ENCODE measurements at places on chromosomes 11 and 22.
A peak's percentile ranks its signal among the peaks of the same experiment; 100 is the strongest.

DNA sequence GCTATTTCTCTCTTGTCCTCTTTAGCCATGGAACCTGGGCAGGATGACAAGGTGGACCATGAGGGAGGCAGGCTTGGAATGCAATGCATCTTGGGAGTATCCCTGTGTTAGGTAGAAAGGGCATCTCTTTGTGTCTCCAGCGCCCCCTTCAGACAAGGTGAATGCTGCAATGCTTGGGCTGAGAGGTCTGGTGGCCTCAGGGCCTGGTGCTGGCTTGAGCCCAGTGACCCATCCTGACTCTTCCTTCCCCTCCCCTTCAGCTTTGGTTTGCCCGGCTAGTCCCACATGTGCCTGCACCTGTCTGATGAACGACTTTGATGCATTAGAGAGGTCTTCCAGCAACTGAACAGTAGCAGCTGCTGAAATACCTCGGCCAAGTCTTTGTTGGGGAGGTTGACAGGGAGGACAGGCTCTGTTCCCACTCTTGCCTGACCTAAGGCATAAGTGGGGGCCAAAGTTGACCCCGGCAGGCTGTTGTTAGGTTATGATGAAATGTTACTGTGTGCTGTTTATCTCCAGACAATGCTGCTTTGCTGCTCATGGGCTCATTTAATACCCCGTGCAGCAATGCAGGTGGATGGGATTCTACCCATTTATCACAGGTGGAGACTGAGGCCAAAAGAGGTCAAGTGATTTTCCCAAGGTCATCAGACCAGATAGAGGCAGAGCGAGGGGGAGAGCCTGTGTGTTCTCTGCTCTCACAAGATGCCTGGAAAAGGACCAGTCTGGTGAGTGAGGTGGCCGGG, 22.5 kb downstream of the MYO18B start:
- no peak for DNase-seq

DNA sequence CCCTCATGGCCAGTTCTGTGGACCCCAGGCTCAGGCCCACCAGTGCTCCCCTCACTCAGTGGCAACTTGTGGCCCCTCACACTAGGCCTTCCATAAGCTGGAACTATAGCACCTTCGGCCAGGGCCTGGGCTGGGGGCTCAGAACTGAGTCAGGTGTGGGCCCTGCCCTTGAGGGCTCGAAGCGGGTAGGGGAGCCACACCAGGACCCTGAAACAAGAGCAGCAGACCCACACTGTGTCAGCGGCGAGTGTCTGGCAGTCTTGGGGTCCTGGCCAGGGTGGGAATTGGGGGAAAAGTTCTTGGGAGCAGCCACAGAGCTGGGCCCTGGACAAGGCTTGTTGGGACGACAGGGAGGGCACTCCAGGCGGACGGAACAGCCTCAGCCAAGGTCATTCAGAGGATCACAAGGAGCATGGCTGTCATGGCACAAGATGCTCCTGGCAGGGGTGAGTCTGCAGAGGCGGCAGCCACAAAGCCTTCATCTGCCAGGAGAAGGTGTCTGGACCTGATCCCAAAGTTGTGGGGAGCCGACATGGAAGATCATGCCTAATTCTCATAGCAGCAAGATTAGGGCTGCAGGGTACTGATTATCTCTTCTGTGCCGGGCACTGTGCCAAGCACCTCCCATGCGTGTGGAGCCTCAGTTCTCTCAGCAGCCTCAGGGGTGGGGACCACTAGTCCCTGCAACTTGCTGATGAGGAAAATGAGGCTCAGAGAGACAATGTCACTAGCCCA, 50.7 kb downstream of the SHISAL1 start:
- DNase-seq = no peak

GRCh38 chr11:22774716-22775115, 54.9 kb downstream of the SVIP start:
- no peak for DNase-seq

DNA sequence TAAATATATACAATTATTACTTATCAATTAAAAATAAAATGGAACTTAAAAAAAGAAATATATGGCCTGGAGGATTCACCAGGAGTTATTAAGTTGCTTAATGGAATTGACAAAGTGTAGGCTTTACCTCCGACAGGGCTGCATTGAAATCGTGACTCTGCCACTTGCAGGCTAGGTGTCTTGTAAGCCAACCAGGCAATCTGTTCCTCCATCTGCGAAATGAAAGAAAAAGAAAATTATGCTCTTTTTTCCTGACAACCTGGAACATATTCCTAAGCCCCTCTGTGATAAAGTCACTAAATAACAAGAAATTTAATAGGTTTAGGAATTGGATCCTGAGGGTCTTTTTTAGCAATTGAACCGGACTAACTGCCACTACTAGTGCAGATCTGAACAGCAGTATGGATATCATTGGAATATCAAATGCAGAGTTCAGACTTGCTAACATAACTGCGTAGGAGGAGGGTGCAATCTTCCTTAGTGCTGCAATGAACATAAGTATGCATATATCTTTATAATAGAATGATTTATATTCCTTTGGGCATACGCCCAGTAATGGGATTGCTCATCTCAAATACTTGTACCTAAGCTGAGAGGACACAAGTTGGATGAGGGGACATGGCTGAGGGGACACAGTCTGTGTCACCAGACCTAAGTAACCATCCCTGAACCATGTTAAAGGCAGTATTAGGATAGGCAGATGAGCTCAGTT, 42.5 kb upstream of the CEP126 start:
- no peak for DNase-seq

DNA sequence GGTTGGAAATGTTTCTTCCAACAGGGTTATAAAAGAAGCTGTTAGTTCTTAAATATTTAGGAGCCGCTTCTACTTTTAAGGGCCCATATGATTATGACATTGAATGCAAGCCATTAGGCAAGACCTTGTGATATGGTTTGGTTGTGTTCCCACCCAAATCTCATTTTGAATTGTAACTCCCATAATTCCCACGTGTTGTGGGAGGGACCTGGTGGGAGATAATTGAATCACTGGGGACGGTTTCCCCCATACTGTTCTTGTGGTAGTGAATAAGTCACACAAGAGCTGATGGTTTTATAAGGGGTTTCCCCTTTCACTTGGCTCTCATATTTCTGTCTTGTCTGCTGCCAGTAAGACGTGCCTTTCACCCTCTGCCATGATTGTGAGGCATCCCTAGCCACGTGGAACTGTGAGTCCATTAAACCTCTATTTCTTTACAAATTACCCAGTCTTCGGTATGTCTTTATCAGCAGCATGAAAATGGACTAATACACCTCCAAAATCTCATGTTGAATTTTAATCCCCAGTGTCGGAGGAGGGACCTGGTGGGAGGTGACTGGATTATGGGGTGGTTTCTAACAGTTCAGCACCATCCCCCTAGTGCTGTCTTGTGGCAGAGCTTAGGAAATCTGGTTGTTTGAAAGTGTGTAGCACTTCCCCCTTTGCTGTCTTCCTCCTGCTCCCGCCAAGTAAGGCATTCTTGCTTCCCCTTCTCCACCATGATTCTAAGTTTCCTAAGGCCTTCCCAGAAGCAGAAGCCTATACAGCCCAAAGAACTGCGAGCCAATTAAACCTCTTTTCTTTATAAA, 4.3 kb downstream of the CD59 start:
- DNase-seq = peak; percentile 31

DNA sequence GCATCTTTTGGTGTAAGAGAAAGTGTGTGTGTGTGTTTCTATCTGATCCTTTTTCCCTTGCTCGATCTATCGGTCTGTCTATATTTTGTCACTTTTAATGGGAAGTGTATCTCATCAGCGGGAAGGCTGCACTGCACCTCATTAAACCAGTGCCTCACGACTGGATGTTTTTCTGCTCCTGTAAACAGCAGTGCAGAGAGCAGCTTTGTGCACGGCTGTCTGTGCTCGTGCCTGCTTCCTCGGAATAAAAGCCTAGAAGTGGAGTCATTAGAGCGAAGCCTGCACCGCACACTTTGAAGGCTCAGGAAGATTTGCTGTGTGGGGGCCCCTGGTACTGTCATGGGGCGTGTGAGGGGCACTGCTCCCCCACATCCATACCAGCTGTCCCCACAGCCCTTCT, 27.0 kb upstream of the PARVG start:
- DNase-seq = no peak

DNA sequence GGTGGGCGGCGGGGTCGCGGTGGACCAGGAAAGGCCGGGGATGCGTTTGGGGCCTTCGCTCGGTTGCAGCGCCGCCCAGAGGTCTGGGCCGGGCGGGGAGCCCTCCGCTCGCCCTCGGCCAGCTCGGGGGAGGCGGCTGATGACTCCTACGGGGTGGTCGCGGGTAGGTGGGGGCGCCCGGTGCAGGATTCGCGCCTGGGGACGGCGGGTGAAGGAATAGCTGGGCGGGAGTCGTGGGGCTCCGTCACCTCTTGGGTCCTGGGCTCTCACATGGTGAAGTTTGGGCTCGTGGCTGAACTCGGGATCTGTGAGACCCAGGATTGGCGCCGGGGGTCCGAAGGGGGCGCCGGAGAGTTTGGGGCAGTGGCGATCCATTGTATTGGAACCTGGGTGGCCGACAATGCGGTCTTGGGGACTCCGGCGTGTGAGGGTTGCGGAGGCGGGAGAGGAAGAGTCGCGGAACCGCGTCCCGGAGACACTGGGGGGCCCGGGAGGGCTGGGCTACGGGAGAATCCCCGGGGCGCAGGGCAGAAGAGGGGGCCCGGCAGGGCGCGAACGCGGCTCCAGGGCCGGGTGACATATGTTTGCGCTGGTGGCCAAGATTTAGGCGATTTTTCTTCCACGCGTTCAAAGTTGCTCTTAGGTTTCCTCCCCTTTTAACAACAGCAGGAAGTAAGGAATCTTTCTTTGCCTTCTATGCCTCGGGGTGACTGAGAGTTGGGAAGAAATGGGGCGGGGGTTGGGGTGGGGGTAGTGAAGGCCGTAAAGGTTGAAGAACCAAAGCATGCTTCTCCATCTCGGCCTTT, 935 bp downstream of the QSER1 start:
- no peak for DNase-seq

- no peak for DNase-seq
Observed at GRCh38 chr22:20792966-20793728, 19.2 kb downstream of the SERPIND1 start.

- DNase-seq = no peak
Observed at GRCh38 chr11:117219995-117220394, 11.9 kb downstream of the PCSK7 start.

DNA sequence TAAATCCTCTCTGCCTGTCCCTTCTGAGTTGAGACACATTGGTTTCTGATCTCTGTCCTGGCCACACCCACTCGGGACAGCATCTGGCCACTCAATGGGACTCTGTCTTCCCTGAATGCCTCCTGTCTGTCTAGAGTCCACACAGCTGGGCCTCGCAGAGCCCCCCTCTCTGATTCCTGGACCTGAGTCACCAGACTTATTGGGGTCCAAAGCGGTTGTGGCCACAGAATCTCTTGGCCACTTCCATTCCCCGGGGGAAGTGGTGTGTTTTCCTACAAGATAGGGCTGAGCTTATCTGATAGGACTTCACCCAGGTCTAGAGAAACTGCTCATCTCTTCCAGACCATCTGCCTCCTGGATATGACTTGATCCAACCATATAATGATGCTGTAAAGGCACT, 57.4 kb upstream of the WNT11 start:
- no peak for DNase-seq

- no peak for DNase-seq
Observed at GRCh38 chr22:44278243-44279068, 34.3 kb downstream of the SHISAL1 start.

GRCh38 chr11:17734986-17735817, 621 bp downstream of the KCNC1 start:
- no peak for DNase-seq

- DNase-seq = no peak
Observed at GRCh38 chr22:19605508-19606331, 81.5 kb upstream of the CLDN5 start.

DNA sequence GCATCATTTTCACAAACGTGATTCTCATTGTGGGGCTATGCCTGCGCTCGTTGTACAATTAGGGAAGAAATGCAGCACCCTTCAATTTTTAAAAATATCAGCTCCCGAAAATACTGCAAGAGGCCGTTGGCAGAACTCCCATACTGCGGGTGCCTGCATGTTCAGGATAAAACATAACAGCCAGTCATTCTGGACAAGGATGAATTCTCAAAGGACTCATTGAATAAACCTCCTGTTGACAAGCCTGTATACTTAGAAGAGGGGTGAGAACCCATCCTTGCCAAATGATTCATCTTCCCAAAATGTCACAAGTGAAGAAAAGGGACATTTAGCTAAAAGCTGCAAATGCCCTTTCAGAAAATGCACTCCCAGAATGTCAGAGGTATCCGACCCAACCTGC, 141.9 kb downstream of the CSNK2A3 start:
- DNase-seq = no peak

DNA sequence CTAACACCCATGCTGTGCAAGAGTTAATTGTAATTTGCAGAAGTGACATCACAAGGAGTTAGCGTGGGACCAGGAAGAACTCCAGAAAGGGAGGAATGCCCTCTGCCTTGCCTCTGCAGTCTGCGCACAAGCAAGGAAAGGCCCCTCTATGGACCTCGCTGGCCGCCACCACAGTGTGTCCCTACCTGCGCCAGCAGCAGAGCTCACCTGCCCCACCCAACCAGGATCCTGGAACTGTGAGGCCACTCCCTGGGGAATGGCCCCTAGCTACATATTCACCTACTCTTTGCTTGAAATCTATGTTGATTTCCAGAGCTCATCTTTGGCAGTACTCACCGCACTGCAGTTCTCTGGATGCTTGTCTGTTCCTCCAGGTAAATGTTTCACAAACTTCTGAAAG, 72.0 kb upstream of the MTNR1B start:
- DNase-seq = no peak

- DNase-seq = no peak
Observed at GRCh38 chr22:40733919-40734318, 54.6 kb downstream of the MCHR1 start.

GRCh38 chr11:128318856-128319474, 268.4 kb downstream of the ETS1 start:
- peak; percentile 89 for DNase-seq

DNA sequence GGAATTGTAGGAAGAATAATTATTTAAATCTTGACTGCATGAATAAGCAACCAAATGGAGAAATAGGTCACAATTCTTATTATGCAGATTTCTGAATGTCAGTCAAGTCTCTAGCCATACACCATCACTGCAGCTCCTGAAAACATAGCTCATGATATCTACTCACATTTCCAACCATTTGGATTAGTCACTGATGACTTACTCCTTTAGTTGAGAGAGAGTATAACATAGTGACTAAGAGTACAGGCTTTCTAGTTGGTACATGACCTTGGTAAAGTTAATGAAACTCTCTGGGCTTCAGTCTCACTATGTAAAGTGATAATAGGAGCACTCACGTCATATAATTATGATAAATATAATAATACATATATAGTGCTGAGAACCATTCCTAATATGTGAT, 265.2 kb downstream of the KCNA4 start:
- DNase-seq = no peak

DNA sequence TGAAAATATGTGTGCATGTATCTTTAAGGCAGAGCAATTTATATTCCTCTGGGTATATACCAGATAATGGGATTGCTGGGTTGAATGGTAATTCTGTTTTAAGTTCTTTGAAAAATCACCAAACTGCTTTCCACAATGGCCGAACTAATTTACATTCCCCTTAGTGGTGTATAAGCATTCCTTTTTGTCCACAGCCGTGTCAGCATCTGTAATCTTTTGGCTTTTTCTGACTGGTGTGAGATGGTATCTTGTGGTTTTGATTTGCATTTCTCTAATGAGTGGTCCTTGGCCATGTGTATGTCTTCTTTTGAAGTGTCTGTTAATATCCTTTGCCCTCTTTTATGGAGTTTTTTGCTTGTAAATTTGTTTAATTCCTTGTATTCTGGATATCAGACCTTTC, 24.3 kb downstream of the CCDC15 start:
- no peak for DNase-seq

- DNase-seq = no peak
Observed at GRCh38 chr11:44403587-44404273, 93.8 kb upstream of the ALX4 start.

Measured in T-helper 2 cell (primary cell).